Activated CD8-positive, alpha-beta T cell treated with anti-CD3 and anti-CD28 coated beads, Interleukin-2, amount 10 ng/mL, durations not matched to agents 7 days and 5 days (primary cell): ENCODE measurements at places on chromosomes 3 and 15.

- DNase-seq: no peak
Measured at GRCh38 chr3:146404436-146404835, 64.9 kb downstream of the PLSCR2 start.

- DNase-seq: no peak
Measured at GRCh38 chr3:24523215-24523614, 28.6 kb upstream of the THRB start.

DNA sequence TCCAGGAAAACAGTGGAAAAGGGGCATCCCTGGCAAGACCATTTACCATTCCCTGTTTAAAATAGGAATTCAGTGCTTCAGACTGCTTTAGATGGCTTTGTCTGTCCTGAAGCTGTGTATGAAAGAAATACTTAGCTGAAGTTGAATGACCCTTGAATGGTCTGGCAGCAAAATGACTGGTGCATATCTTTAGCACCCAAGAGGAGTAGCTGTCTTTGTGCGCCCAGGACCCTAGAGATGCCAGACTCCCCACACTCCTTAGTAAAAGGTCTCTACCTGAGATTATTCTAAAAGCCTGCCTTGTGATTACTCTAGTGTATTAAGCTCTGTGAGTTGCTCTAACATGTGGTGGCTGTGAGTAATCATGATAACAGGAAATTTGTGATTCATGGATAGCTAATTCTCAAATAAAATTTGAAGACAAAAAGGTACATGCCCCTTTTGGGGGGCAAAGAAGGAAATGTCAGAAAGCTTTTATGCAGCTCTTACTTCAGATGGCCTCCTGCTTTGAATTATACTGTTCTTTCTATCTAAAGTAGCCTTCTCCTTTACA is 3.2 kb downstream of the MAPKBP1 start:
- DNase-seq: no peak

GRCh38 chr15:90545095-90545494 is 15.4 kb downstream of the CRTC3 start:
- DNase-seq: no peak

- DNase-seq: no peak
Measured at GRCh38 chr3:24854748-24855147, 360.1 kb upstream of the THRB start.

GRCh38 chr15:60553163-60553562 is 74.2 kb upstream of the ICE2 start:
- no peak for DNase-seq
